PC-3 (cell line): ENCODE measurements at places on chromosomes 6 and 20.
A peak's percentile ranks its signal among the peaks of the same experiment; 100 is the strongest.

- peak; percentile 34 for DNase-seq
Observed at GRCh38 chr6:105302617-105303128, 100.2 kb downstream of the PREP start.

DNA sequence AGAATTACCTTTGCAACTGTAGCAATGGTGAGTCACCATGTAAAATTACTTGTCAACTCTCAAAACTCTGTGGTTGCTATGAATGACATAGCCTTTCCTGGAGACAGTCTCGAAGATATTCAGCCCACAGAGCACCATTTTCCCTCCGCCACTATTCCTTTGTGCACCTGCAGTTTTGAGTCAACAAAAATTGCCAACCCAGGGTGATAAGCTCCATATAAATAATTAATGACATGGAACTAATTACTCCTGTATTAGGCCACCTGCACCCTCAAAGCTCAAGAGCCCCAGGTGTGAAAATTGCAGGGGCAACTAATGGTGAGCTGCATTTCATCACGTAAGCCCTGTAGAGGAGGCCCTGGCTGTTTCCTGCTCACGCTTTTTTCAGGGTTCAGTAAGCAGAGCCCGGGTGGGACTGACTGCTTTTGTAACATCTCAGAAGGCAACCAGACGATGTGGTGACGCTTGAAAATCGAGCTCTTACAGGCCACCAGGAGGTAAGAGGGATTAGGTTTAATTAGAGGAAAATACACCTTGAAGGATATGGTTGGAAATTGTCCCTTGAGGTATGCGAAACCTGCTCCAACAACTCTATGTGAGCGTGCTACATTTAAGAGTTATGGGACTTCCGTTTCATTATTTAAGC lies 70.8 kb downstream of the BMP2 start:
- DNase-seq: peak; percentile 75

- no peak for DNase-seq
Observed at GRCh38 chr6:37585523-37585905, 85.8 kb upstream of the CCDC167 start.

DNA sequence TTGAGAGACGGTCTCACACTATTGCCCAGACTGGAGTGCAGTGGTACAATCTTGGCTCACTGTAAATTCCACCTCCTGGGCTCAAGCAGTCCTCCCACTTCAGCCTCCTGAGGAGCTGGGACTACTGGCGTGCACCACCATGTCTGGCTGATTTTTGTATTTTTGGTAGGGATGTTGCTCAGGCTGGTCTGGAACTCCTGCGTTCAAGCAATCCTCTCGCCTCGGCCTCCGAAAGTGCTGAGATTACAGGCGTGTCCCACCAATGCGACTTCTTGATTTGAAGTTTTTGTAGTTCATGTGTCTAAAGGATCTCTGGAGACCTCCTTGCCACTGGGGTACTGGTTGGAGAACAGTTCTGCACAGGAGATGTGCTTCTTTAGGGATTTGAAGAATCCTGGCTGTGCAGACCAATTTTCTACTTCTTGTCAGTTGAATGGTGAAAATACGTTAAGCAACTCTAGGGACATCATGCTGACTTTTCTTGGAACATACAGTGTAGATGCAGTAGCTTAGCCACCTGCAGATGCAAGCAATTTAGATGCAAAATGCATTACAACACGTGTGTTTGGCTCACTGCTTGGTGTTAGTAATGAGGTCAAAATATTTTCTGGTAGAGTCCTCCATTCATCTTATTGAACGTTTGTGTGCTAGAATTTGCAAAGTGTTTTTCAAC lies 28.2 kb downstream of the SYTL3 start:
- no peak for DNase-seq

GRCh38 chr20:10129749-10130148 lies 88.9 kb upstream of the SNAP25 start:
- DNase-seq: no peak

- DNase-seq: no peak
Observed at GRCh38 chr6:49866485-49866943, at the start of gene CRISP1. CRISP1 (minus strand) TSS chr6:49866535; CDS start chr6:49857400, 9,135 bp downstream.

- no peak for DNase-seq
Observed at GRCh38 chr6:54058236-54058635, 53.0 kb upstream of the MLIP start.
